ENCODE measurements at places on chromosomes 12 and 14.

DNA sequence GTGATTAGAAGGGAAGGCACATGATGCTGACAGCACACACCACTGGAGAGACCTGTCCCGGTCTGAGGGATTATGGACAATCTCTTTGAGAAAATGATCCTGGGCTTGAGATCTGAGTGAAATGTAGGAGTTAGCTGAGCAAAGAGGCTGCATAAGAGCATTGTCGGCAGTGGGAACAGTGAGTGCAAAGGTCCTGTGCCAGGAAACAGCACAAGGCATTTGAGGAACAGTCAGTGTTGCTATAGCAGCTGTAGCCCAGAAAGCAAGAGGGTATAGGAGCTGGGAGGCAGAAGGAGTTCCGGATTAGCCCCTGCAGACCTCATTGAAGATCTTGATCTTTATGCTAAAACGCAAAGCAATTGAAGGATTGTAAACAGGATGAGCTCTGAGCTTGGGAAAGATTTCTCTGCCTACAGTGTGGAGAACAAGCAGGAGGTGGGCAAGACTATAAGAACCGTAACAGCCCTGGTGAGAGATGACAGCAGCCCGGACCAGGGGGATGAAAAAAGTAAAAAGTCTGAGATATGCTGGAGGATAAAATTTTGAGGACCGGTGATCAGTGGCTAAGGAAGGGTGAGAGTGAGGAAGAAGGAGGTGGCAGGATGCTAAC, 28.5 kb downstream of the CFL2 start:
- no peak for DNase-seq

GRCh38 chr12:26467351-26467750, 272.0 kb downstream of the SSPN start:
- DNase-seq, result no peak

DNA sequence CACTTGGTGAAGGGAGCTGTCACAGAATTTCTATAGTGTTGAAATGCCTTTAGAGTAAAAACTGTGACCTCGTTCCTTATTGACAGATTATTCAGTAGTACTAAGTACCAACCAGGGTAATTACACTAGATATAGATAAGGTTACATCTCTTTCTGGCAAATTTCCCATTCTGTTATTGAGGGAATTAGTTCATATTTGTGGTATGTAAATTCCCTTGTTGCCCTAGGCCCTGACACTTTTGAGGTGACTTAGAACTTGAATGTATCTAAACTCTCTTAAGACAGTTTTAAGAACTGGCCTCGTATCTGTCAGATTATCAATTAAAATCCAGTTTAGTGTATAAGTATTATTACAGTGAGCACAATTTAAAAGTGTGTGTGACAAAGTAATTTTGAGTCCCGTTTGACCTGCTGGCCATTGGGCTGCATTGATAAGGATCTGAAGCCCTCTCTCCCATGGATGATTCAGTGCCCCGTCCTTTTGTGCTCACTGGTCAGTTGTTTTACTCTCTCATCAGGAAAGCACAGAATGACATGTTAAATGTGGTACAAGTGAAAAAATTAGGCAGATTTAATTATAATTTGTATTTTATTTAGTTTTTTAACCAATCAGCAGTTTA, 123.2 kb downstream of the GPR135 start:
- no peak for DNase-seq

GRCh38 chr14:57168138-57168679, 100.5 kb downstream of the EXOC5 start:
- no peak for DNase-seq

- no peak for DNase-seq
Measured at GRCh38 chr12:110354172-110354780, 49.2 kb downstream of the ANAPC7 start.

DNA sequence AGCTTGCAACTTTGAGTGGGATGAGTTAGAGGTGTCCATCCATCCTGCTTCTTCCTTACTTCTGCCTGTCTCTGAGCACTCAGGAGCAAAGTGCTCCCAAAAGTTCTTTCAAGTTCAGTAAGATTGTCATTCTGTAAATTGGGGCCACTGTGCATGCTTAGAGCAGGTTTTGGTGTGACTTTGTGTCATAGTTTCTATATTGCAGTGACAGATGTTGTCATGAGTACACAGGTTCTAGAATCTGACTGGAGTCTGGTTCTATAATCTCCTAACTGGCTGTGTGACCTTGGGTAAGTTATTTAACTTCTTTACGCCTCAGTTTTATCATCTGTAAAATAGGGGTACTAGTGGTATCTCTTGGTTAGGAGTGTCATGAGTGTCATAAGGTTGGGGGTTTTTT, 202.7 kb upstream of the BCL2L14 start:
- no peak for DNase-seq

DNA sequence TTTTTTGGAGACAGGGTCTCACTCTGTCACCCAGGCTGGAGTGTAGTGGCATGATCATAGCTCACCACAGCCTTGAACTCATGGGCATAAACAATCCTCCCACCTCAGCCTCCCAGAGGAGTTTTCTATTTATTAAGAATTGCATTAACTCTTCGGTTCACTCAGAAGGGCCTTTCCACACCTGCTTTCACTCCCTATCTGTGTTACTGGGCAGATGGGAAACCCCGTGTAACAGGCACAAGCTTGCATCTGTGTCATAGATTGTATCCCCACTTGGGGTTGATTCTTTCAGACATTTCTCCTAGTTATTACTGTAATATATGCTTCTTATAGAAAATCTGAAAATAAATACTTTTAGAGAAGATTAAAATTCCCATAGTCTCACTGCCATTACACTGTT, 38.7 kb downstream of the STX2 start:
- no peak for DNase-seq

DNA sequence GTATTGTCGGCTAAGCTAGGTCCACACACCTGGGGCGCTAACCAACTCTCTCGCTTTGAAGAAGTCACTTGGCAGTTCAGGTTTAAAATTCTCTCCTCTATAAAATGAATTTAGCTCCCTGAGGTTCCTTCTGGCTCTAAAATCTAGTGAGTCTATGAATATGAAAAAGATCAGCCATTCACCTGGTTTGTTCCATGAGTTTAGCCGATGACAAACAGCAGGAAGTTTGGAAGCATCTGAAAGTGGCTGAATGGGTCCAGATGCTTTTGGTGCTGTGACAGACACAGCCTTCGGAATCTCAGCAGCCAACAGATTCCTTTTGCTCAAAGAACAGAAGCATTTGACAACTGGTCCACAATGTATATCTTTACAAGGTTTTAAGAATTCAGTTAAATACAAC, 73.4 kb upstream of the FOXN3 start:
- DNase-seq, result no peak

GRCh38 chr14:23076785-23077408, 18.0 kb downstream of the ACIN1 start:
- no peak for DNase-seq

DNA sequence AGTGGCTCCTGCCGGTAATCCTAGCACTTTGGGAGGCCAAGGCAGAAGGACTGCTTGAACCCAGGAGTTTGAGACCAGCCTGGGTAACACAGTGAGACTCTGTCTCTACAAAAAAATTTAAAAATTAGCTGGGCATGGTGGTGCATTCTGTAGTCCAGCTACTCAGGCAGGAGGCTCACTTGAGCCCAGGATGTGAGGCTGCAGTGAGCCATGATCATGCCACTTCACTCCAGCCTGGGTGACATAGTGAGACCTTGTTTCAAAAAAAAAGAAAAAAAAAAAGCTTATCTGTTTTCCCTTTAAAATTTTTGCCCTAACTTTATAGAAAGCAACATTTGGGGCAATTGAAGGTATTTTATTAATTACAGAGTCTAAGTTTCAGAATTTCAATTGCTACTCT, 486.0 kb downstream of the BCAT1 start:
- no peak for DNase-seq

- no peak for DNase-seq
Measured at GRCh38 chr14:68450391-68451120, 342.3 kb downstream of the ZFP36L1 start.

- no peak for DNase-seq
Measured at GRCh38 chr14:57508756-57509155, 15.1 kb upstream of the CCDC198 start.

DNA sequence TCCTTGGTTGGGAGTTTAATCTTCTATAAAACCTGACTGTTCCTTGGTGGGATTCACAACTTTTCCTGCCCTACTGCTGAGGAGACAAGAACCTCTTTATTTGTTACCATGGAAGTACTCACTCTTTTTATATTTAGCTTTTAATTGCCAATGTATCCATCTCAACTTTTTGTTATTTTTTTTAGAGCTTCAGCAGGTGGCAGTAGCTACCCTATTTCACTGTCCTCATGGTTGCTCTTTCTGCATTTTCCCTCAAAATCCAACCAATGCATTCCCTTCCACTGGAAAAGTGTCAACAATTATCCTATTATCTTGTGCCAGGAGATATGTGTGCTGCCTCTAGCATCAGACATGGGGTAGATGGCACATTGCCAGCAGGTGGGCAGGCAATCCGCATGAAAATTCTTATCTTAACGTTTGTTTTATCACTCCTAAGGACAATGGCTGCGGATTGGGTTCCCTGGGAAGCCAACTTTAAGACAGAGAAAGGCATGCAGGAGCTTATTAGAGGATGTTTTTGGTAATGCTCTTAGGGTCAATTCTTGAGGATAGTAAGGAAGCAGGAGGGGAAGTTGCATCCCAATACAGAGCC, 406.4 kb downstream of the SNAPC1 start:
- DNase-seq, result no peak

DNA sequence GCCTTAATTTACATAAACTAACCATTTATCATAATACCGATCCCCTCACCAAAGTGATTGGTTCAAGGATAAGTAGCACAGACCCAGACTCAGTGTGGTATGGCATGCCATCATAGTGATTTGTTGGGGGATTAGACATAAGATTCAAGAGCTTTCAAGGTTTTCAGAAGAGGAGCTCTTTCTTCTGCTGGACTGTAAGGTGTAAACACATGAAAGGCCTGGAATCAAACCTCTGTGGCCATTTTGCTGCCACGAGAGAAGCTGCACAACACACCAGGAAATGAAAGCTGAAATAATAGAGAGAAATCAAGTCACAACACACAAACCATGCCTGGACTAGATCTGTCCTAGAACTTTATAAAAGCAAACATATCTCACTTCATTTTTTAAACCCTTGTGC, 30.8 kb downstream of the BTG1 start:
- no peak for DNase-seq

DNA sequence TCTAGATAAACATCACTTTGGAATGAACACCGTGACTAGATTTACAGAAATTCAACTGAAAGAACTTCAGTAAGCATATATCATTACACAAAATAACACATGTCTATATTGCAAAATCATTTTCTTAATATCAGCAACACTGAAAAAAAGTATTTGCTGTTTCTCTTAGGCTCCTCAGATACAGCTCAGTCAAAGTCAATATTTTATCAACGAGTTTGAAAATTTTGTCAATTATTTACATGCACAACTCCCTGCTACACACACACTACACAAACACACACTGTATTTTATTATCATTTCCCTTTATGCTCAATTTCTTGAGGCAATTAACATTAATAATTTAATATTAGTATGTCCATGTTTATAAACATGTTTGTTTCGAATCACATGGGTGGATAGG, 3.8 kb downstream of the PZP start:
- no peak for DNase-seq

DNA sequence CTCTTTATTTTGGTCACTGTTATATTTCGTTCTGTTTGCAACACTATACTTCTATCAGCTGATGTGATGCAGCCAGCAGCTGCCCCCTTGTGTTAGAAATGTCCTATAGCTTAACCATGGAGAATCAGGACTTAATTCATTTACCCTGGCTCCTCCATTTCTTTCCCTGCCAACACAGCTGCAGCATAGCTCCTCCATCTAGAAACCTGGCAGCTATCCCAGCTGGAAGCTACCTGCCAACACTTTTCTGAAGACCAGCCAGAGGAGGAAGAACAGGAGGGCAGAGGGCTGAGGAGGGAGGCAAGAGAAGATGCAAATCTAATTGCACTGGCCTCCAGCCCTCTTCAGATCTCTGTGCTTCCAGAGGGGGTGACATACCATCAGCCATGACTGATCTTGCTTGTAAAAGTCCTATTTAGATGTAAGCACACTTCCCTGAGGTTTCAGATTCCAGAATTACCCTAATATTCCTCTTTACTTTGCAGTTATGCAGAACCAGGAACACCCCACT, 156.8 kb upstream of the TMEM260 start:
- no peak for DNase-seq

- DNase-seq, result no peak
Measured at GRCh38 chr12:99959549-99960170, 25.1 kb downstream of the ANKS1B start.

- no peak for DNase-seq
Measured at GRCh38 chr12:127024791-127025190, 1242.2 kb upstream of the TMEM132C start.

GRCh38 chr12:5232291-5232690, 188.6 kb downstream of the KCNA5 start:
- no peak for DNase-seq

GRCh38 chr14:102019006-102019540, 54.7 kb downstream of the DYNC1H1 start:
- DNase-seq, result no peak

DNA sequence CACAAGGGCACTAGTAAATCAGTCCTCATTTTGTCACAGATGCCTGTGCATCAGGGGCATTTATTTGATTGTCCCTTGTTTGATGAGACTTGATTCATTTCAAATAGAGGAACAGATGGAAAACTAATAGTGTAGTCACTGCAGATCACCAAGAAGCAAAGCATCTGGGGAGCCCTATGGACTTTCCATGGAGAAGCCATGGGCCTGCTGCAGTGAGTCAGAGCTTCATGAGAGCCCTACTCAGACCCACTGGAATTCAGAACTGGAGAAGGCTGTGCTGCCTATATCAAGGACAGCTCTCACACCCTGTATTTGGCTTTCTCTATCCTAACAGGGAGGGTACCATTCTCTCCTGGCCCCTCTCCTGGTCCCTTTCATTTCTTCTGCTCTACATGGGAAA, 126.2 kb downstream of the GRIP1 start:
- DNase-seq, result no peak

DNA sequence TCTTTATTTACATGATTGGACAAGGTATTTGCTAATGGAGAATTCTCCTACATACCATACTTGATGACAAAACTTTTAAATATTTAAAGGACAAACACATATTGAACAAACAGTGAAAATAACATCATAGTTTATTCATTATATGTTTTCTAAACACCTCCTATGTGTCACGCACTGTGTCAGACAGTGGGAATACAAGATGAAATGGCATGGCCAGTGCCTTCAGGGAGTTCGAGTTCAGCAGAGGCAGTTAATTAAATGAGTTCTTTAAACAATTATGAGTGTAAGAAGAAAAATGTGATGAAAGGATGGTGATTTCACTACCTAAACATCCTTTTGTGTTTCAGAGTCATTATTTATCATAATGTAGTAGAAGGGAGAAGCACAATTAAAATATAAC, 159.8 kb downstream of the KCNH5 start:
- DNase-seq, result no peak

GRCh38 chr14:60989599-60989998, 8.6 kb downstream of the SLC38A6 start:
- DNase-seq, result no peak

DNA sequence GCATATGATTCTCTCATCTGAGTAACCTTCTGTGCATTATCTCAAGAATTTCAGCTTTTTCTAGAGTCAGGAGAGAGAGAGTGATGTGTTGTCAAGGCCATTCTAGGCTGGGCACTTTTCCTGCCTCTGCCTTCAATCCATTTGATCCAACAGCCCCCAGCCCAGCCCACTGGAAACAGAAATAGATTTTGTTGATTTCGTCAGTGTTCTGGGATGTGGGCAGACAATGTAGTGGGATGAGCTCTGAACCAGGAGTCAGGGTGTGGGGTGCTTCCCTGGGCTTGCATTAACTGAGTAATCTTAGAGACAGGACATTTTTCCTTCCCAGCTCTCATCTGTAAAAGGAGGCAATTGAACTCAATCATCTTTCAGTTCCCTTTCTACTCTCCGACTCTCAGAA, 42.5 kb upstream of the RPH3A start:
- DNase-seq, result no peak

- no peak for DNase-seq
Measured at GRCh38 chr14:99233222-99234035, 38.6 kb downstream of the BCL11B start.
